Cerebellar nuclear complex (tissue), 1 donor: ENCODE measurements at places on chromosomes 13 and 19.

DNA sequence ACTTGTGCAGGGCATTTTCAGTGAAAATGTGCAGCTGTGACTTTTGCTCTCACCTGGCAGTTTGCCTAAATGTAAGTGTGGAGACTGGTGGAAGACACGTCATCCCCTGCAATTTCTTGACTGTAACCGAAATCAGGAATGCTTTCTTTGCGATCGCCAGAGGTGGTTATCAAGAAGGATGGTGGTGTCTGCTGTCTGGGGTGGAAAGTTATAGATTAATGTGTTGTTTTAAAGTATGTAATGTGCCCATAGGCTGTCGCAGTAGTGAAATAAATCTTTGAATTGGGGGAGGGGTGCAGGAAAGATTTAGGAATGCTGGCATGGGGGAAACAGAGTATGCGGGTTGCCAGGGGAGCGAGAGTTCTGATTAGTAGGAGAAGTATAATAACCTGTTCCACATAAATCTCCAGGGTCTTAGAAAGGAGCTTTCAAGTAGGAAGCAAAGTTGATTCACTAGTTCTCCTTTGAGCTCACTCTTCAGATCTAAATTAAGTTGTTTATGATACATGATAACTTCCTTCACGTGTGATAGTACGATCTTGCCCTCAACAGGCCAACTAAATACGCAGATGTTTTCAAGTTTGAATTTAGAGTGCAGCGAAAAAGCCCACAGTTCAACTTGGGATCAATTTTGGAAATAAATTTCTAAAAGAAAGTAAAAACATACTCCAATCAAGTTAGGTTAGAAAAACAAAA lies 1520.0 kb upstream of the SLC10A2 start:
- DNase-seq = no peak

GRCh38 chr19:5424192-5424973 lies 30.8 kb upstream of the ZNRF4 start:
- DNase-seq = no peak

DNA sequence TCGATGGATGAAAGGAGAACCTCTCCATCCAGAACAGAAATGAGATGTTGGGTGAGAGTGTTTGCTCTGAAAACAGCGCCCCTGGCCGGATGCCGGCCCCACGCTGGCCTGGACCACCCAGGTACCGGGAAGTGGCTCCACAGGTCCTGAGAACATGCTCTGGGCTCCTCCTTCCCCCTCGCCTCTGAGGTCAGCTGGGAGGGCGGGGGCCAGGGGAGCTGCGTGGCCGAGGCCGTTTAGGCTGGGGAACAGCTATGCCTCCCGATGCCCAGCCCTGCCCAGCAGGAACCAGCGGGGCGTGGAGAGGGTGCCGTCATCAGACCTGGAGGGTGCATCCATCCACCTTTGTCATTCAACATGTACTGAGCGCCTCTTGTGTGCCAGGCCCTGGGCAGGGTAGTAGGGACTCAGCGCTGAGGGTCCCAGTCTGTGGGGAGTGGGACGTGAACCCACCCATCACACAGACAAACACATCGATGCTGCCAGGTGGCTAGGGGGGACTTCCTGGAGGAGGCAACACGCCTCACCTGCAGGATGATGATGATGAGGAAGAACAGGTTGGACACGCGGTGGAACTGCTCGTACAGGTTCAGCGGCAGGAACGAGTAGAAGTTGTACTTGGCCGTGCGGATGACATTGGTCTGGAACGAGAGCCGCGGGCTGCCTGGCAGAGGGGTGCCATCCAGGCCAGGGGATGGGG lies 4.2 kb downstream of the ATP8B3 start:
- DNase-seq = no peak

DNA sequence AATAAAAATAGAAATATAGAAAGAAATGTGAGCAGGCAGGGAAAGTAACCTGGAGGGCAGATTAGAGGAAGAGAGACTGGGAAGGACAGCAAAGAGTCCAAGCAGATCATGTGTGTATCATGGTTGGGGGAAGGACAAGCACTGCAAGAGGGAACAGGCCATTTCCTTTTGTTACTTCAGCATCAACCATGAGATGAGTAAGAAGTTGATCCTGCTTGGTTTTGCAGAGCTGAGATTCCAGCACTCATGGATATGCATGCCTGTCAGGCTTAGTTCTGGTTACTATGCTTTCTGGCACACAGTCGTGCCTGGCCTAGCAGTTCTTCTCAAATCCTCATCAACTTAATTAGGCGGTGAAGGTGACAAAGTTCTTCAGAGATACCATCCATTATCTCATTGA lies 18.1 kb downstream of the NALCN start:
- no peak for DNase-seq

DNA sequence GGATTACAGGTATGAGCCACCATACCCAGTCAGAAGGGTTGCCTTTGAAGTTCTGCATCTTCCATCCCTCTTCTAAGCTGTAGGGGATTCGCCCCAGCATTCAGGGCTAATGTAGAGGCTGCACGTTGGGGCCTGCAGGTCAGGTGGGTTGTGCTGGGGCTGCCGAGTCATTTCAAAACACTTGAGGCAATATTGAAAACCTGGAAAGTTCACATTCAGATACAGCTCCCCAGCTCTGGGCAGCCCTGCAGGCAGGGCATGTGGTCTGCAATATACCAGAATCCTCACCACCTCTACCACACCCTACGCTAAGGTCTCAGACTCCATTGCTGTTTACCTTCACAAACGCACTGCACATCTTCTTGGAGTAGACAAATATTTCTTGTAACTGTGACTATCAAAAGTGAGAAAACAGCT lies 24.6 kb downstream of the CCNE1 start:
- no peak for DNase-seq

GRCh38 chr19:16197188-16197621 lies 506 bp upstream of the AP1M1 start:
- DNase-seq = no peak

- no peak for DNase-seq
Observed at GRCh38 chr13:100330662-100331061, 241.8 kb downstream of the PCCA start.

DNA sequence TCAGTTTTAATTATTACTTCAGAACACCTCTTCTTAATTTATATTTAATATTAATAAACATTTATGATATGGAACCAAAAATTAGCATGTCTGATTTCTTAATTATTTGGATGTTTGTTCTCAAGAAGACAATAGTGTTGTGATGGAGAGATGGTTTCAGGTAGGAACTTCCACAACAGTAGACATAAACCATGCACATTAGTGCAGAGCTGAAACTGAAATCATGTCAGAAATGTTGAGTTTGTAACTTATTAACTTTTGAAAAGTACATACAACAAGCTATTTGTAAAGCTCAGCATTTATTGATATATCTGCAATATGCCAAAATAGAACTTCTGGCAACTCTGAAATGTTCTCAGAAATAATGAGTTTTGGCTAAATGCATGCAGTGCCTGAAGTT lies 11.8 kb upstream of the EDNRB start:
- no peak for DNase-seq

- no peak for DNase-seq
Observed at GRCh38 chr19:58217069-58217481, 11.6 kb upstream of the ZNF544 start.

GRCh38 chr19:14515501-14516047 lies 2.6 kb downstream of the DNAJB1 start:
- DNase-seq = no peak

DNA sequence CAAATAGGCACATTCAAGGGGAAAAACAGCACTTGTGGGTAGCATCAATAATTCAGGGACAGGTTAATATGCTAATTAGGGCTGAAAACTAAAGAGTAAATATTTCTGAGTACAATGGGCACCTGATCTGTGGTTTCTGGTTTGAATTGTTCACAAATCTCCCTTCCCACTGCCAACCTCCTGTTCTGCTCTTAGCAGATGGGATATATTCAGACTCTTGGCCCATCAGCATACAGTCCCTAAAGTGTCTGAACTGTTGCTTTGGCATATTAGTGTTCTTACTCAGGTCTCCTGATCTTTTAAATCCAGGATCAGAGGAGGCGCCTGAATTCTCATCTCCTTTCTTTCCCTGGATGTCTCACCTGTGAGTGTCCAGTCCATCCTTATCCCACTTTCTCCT lies 8.2 kb upstream of the LRCH1 start:
- DNase-seq = no peak

- no peak for DNase-seq
Observed at GRCh38 chr13:34886121-34886875, 55.8 kb upstream of the NBEA start.

DNA sequence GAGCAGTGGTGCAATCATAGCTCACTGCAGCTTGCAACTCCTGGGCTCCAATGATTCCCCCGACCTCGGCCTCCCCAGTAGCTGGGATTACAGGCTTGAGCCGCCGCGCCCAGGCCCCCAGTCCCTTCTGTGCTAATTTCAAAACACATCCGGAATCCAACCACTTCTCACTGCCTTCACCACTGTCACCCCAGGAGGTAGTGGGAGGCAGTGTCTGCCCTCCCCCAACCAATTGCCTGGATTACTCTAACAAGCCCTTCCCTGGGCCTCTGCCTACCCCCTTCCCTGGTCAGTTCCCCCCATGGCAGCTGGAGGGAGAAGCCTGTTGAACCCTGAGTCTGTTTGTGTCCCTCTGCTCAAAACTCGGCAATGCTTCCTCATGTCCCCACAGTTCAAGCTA lies 2.3 kb downstream of the PRAM1 start:
- DNase-seq = no peak

DNA sequence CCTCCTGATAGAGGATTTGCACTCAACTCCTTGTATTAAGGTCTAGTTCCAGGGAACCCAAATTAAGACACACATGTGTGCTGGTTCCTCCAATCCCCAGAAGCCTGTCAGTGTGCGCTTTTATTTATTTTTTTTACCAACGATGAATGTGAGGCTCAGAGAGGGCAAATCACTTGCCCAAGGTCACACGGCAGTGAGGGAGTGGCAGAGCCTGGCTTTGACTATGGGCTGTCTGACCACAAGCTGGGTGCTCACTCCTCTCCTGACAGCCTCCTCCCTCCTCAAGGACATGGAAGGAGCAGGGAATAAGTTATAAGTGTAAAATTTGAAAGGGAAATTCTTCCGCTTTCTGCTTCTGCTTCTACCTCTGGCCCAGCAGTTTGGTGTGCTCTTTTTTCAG lies 48.9 kb downstream of the CYP4F22 start:
- DNase-seq = no peak

GRCh38 chr13:32370805-32371204 lies 55.5 kb downstream of the BRCA2 start:
- no peak for DNase-seq

- DNase-seq = no peak
Observed at GRCh38 chr13:88656751-88657150, 985.6 kb downstream of the SLITRK5 start.

GRCh38 chr13:23510544-23510916 lies 59.7 kb upstream of the TNFRSF19 start:
- no peak for DNase-seq

DNA sequence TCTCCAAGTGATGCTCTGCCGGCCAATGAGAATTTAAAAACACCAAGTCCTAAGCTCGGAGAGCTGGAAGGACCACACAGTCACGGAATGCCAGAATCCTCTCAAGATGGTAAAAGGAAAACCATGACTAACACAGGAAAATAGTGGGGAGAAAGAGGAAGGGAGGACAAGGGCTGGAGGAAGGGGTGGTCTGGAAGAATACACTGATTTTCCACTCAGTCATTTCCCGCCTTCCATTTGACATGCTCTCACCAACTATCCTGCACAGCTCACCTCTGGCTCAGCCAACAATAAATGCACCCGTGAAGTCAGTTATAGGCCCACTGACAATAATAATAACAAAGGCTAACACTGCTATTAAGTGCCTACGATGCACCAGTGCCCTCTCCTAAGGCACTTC lies 31.5 kb downstream of the SLC7A1 start:
- DNase-seq = no peak

GRCh38 chr13:60787083-60787482 lies 390.1 kb downstream of the TDRD3 start:
- no peak for DNase-seq

- DNase-seq = no peak
Observed at GRCh38 chr13:75910591-75910990, 274.5 kb downstream of the LMO7 start.

- no peak for DNase-seq
Observed at GRCh38 chr13:60645676-60646075, 248.7 kb downstream of the TDRD3 start.

DNA sequence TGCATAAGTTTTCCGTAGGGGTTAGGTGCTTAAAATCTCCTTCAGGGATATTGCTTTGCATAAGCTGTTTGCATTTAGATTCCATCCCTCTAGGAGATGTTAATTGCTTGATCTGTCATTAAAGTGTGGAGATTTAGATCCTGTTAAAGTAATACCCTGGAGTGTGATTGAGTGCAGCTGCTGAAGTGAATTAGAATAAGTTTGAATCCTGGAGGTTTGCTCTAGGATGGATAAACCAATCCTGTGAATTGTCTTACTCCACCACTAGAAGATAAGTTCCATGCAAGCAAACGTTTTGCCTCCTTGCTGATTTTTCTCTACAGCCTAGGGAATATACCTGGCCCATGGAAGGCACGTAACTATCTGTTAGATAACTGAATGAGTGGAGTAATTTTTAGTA lies 1487.2 kb upstream of the PRR20A start:
- DNase-seq = no peak

- DNase-seq = no peak
Observed at GRCh38 chr13:59120297-59120843, 1043.4 kb downstream of the DIAPH3 start.

- no peak for DNase-seq
Observed at GRCh38 chr13:35160896-35161295, 218.8 kb downstream of the NBEA start.

GRCh38 chr19:44749994-44750393 lies 1.5 kb downstream of the BCL3 start:
- DNase-seq = no peak

GRCh38 chr13:20197361-20197834 lies 4.7 kb upstream of the GJB2 start:
- DNase-seq = no peak

- no peak for DNase-seq
Observed at GRCh38 chr13:108460746-108461145, 168.7 kb upstream of the MYO16 start.

DNA sequence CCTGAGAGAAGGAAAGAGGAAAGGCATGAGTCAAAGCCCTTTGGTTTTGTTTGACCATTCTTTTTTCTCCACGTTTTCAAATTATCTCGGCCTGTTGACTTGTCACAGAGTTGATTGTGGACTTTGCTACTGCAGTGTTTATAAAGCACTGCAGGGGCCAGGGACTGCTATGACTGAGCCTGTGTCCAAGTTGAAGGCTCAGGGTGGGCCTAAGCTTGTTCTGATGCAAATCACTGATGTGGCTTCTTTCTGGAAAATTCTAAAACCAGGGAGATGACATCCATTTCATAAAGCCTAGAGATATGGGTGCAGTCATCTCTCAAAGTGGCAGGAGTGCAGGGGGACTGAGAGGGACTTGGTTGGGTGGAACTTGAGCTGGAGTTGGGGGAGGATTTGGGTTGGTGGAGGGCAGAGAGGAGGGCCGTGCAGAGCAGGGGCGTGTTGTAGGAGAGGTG lies 1.2 kb upstream of the CXCL17 start:
- no peak for DNase-seq

DNA sequence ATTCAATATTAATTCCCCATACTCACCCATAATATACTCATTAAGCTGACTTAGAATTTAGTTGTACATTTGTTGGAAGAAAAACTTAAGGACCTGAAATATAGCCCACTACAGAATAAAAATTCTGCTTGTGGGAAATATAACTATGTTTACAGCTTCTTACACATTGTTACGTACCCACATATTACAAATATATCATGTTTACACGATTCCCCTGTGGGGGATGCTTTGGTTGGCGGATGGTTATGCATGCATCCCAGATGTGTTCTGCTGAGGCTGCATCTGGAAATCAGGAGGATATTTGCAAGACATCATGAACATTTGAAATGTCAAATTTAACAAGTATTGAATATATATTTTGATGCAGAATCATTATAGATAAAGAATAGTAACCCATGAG lies 79.5 kb upstream of the KL start:
- no peak for DNase-seq

GRCh38 chr13:99385161-99385560 lies 78.0 kb upstream of the GPR183 start:
- no peak for DNase-seq
